ENCODE measurements at places on chromosomes 5 and 9.
A peak's percentile ranks its signal among the peaks of the same experiment; 100 is the strongest.

GRCh38 chr9:18707061-18707461 lies 233.1 kb downstream of the ADAMTSL1 start:
- DNase-seq: no peak

DNA sequence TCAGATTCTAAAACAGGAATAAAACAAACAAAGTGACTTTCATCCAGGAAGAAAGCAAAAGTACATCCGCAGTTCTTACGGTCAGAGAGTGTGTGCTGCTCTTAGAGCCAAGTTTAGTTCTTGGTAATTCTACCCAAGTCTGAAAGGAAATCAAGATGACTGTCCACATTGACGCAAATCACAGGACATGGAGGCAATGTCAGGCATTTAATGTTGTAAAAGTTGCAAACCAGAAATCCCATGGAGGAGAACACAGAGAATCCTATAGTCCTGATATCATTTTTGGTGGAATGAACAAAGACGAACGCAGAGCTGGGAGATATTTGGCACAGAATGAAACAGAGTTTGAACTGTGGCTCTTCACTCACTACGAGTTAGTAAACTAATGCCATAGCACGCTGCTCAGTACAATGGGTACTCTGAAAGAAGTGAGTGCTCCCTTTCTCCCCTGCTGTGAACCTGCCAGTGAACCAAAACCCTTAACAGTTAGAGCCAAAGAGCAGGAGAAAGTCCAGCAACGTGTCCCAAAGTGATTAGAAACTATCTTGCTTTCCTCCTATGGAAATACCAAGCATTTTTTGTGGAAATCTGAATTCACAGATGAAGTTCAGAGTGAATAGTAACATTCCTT lies 74.3 kb downstream of the MUSK start:
- DNase-seq: peak; percentile 26

- DNase-seq: no peak
These were observed 81.4 kb downstream of the NSUN2 start for GRCh38 chr5:6551287-6551954.

- DNase-seq: peak; percentile 16
These were observed 37.5 kb downstream of the MAMDC2 start for GRCh38 chr9:70081120-70081495.

GRCh38 chr5:55410845-55411244 lies 103.1 kb downstream of the MTREX start:
- no peak for DNase-seq

DNA sequence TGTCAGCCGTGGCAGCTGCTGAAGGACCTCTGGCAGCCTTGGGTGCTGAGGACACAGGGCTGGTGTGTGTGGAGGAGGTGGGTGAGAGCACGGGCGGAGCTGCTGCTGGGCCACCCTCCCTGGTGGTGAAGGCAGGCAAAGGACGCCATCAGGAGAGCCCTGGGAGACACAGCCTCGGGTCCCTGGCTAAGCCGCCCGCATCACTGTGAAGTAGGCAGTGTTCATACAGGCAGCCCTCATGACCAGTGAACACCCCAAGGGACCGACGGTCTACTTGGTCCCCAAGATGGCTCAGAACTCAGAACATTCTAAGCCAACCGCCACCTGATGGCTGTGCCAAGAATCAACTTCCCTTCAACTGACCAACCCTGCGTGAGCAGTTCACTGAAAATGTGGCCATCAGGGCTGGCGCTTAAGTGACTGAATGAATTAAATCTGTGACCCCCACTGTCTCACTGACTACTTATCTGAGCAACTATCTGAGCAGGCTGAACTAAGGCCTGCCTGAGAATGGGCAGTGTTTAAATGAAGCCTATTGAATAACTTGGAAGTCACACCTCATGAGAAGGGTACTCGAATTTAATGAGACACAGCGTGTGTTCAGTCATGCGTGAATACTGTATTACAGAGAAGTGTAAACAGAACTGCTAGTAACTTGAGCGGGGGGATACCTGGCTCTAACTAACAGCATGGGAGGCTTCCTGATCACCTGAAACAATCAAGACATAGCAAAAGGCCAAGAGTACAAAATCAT lies 54.7 kb upstream of the SIMC1 start:
- DNase-seq: peak; percentile 77

- DNase-seq: no peak
These were observed 149.6 kb downstream of the DROSHA start for GRCh38 chr5:31382051-31382878.

GRCh38 chr5:112958093-112959088 lies 18.2 kb upstream of the DCP2 start:
- DNase-seq: peak; percentile 21

- no peak for DNase-seq
These were observed 69.4 kb upstream of the CTSL start for GRCh38 chr9:87656485-87656884.

DNA sequence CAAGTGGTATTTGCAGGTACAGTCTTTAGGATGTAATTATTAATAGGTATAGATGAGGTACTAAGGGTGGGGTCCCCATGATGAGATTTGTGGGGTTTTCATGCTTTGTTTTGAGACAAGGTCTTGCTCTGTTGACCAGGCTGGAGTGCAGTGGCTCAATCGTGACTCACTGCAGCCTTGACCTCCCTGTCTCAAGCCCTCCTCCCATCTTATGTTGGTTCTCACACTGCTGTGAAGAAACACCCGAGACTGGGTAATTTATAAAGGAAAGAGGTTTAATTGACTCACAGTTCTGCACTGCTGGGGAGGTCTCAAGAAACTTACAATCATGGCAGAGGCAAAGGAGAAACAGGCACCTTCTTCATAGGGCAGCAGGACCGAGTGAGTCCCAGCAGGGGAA lies 217.5 kb downstream of the CDK5RAP2 start:
- DNase-seq: no peak

- DNase-seq: no peak
These were observed 56.1 kb downstream of the MTREX start for GRCh38 chr5:55363856-55364255.

DNA sequence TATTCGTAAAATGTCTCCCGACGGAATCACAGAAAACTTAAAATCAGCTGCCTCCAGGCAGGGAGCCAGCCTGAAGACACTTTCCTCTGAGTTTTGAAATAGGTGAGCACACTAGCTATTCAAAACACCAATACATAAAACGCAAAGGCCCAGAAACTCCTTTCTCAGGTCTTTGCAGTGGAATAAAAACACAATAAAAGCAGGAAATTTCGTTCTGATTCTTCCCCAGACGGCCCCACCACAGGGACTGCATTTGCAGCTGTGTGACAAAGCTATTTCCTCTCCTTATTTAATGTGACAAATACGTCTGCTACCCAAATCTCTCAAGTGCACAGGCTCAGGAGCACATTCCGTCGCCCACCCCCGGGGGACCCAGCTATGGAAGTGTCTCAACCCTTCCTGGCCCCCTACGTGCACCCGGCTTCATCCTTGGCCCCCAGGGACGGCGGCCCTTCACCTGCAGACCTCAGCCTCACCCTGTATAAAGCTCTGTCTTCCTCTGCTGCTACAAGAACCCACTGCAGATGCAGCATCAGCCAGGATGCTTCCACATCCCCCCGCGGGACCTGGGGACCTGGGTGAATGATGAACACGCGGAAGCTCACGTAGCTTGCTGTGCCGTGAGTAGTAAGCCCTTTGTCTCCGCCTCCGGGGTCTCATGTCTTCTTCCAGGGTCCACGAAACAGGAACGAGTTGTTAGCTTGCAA lies 24.9 kb downstream of the AHRR start:
- no peak for DNase-seq

DNA sequence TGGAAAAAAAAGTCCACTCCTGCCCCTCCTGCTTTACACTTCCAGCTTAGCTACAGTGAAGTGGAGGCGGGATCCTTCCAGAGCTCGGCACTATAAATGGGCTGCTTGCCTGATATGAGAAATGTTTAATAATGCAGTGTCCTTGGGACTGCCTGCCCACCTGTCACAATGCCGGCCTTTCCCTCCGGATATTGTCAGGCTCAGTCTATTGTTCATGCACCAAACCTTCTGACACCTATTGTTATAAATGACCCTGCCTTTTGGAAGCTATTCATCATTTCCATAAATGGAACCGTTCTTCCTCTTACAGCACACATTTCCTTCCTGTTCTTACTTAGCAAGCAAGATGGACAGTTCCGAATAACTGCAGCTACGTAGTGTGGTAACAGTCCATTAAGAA lies 146.3 kb downstream of the DMAC1 start:
- DNase-seq: no peak

- no peak for DNase-seq
These were observed 50.5 kb upstream of the RNU6ATAC start for GRCh38 chr9:134214766-134215419.

DNA sequence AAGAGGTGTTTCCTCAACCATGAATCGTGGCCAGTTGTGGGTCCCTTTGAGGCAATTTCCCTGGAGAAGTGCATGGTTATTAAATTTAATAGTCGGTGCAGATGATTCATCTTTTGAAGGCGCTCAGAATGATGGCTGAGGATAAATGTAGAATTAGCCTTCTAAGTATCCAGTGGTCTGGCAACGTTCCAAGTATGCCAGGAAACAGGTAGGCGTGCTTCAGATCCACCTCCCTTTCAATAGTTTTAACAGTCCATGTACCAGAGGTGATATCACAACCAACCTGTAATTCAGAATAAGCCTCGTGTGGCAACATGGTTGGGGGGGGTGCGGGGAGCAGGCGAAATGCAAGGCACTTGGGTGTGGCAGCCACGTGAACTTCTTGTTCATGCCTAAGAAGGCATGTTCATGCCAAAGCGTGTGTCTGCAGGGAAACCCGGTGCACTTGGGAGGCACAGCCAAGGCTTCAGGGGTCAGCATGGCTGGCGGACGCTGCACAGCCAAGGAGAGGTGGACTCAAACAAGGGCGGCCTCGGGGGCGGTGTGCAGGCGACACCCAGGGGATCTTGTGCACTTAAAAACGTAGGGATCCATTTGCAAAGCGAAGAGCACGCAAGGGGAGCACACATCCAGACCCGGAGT lies 5.2 kb upstream of the NKD2 start:
- peak; percentile 87 for DNase-seq
